SJSA1 (cell line): ENCODE measurements at places on chromosomes 2 and 18. TPM values are rescaled to one million over a fixed set of nuclear protein-coding genes. Genes with fewer than 3 reads are reported as not detected.
A peak's percentile ranks its signal among the peaks of the same experiment; 100 is the strongest.

CIB4 gene
- not detected in 2 replicates for total RNA-seq

BOD1L2 gene
- not detected in 2 replicates for total RNA-seq

CPS1 gene
- 16.0 and 24.7 TPM in 2 replicates for total RNA-seq

ADCYAP1 gene
- total RNA-seq, result not detected in 2 replicates

DNA sequence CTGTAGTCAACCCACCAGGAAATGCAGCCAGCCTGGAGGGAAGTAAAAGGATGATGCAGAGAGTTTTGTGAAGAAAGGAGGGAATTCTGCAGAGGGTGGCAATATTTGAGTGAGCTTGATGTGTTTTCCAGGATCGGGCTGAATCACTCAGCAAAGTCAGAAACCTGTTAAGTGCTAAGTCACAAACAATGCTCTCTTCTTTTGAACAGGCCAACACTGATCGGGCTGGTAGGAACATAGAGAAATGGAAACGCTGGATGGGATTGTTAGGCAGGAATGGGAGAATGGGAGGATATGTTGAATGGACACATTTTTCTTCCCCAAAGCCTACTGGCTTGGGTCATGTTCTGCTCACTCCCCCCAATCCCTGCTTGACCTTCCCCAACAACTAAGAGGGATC is 36.6 kb downstream of the KCNS3 start:
- no peak for DNase-seq

- DNase-seq, result no peak
Observed at GRCh38 chr18:41021089-41021488, 933.9 kb upstream of the PIK3C3 start.

- DNase-seq, result no peak
Observed at GRCh38 chr2:233479616-233480489, 86.7 kb downstream of the USP40 start.

DNA sequence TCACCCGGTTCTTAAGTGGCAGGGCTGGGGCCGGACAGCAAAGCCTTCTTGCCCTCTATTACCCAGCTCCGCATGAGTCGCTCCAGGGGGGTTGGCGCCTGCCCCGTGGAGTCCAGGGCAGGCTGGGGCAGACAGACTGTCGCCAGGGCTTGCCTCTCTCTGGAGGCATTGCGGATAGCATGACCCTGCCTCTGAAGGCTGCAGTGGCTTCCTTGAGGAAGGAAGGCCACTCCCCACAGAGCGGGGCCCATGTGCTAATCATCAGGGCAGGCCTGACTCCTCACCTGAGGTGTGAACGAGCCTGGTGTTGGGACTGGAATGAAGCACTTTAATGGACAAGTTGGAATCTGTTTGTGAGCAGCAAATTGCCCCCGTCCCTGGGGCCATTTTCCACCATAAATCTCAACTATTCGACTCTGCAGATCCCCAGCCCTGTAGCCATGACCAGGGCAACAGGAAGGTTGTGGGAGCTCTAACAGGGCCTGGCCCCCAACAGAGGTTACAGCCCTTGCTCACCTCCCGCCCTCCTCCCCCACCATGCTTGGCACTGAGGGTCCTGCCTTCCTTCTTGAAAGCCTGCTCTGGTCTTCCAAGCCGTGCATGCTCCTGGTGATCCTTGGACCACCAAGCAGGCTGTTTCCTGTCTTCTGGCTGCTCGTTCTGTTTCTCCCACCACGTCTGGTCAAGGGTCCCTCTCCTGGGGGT is 144.9 kb upstream of the HAAO start:
- DNase-seq, result peak; percentile 63

DNA sequence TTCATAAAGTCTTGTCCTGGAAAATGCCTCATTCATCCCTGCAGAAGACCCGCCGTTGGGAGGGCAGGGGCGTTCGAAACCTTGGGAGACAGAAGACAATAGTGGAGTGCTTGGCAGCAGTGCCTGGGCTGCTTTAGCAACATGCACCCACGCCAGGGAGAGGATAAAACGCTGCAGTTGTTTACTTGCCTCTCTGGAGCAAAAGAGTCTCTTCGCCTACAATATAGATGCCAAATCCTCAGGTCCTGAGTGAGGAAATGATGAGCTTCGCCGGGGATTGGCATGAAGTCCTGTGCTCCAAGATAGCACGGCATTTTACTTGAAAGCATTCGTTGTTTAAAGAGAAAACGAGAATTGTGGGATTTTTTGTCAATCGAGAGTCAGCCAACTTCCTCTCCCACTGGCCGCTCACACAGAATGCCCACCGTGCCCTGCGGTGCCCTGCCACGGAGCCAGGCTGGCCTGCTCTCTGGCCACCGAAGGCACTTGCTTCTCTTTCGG is 152.5 kb upstream of the POU3F3 start:
- DNase-seq, result no peak

DNA sequence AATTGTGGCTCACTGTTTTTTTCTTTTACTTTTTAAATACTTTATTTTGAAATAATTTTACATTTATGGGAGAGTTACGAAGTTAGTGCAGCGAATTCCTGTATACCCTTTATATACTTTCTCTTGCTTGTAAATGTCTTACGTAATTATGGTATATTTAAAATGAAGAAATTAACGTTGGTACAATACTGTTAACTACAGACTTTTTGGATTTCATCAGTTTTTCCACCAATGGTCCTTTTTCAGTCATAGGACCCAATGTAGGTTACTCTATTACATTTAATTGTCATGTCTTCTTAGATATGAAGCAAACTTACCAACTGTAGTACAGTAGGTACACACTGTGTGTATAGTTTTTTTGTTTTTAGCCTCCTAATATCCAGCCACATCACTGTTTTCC is 76.3 kb downstream of the BOLA3 start:
- no peak for DNase-seq

DNA sequence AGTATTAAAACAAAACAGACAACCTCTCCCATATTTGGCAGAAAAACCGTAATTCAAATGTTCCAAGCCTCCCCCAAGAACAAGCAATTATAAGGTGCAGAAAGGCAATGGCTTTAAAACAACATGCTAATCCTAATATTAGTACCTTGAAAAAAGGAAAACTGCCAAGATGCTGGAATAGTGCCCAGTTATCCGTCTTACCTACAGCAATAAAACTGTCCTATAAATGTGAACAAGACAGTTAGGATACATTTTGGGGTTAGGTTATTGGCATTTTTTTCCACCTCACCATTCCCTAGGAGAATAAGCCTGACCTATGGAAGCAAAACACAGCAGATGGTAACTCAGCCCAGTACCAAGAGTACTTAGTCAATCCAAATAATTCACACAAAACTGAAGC is 83.2 kb downstream of the TCF4 start:
- DNase-seq, result no peak

DNA sequence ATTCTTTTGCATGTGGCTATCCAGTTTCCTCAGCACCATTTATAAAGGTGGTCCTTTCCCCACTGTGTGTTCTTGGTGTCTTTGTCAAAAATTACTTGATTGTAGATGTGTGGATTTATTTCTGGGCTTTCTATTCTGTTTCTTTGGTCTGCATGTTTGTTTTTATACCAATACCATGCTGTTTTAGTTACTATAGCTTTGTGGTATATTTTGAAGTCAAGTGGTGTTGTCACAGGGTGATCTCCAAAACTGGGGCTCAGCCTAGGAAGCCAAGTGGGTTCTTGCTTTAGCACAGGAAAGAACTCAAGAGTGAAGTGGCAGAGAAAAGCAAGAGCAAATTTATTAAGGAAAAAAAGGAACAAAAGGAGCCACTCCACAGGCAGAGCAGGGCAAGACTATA is 6.0 kb upstream of the SNTG2 start:
- no peak for DNase-seq

DNA sequence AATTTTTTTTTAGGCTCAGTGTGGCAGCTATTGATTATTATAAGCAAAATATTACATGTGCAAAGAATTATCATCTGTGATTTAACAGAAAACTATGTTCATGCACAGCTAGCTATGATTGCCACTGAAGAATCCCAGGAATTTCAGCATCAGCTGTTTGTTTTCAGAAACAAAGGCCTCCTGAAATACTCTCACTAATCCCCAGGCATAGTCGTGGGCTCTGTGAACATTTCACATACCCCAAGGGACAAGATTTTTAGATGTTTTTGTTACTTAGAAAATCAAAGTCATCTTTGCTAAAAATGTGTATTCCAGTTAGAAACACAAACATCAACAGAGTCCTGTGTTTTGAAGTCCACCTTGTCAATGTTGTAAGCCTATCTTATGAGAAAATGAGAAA is 156.1 kb downstream of the MYO1B start:
- DNase-seq, result peak; percentile 70

DNA sequence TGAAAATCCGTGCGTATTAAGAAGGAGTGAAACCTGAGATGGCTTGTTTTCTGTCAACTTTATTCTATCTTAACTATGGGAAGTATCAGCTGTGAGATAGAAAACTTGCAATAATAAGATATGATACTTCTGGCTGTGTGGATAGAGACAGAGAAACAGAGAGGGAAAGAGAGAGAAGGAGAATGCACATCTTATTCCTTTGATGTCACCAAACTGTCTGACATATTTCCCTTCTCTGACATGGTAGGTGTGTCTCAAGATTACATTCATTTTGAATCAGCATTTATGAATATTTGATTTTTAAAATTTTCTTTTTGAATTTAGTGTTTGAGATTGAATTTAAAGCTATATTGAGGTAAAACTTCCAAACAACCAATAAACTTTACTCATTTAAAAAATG is 69.4 kb downstream of the CDC42EP3 start:
- DNase-seq, result no peak

DNA sequence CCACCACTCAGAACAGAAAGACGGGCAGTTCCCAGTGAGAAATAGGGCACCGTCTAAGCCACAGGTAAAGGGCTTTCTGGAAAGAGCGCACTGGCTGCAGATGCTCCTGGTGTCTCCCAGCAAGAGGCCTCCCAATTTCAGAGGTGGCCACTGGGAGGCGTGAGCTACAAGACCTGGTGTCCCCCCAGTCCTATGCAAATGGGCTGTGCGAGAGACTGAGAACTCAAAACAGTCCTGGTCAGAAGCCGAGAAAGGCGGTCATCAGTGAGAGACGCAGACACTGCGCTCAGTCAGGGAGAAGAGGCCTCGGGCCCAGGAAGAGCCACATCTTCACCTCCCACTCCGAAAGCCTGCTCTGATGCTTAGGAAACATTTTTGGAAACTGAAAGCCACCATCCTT is 179.5 kb downstream of the EIPR1 start:
- no peak for DNase-seq

DNA sequence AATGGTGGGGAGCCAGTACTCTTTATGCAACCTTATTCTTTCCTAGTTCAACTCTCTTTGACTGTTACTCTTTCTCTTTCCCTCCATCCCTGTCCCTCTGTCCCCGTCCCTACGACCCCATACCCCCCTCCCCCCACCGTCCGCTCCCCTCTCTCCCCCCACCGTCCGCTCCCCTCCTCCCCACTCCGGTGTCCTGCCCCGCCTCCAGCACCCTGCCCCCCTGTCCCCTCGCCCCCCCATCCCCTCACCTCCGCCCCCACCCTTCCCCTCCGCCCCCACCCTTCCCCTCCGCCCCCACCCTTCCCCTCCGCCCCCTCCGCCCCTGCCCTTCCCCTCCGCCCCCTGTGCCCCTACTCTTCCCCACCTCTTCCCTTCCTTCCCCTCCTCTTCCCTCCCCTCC is 128.4 kb downstream of the LPIN1 start:
- DNase-seq, result no peak

- no peak for DNase-seq
Observed at GRCh38 chr2:229244975-229245374, 26.1 kb downstream of the PID1 start.

DNA sequence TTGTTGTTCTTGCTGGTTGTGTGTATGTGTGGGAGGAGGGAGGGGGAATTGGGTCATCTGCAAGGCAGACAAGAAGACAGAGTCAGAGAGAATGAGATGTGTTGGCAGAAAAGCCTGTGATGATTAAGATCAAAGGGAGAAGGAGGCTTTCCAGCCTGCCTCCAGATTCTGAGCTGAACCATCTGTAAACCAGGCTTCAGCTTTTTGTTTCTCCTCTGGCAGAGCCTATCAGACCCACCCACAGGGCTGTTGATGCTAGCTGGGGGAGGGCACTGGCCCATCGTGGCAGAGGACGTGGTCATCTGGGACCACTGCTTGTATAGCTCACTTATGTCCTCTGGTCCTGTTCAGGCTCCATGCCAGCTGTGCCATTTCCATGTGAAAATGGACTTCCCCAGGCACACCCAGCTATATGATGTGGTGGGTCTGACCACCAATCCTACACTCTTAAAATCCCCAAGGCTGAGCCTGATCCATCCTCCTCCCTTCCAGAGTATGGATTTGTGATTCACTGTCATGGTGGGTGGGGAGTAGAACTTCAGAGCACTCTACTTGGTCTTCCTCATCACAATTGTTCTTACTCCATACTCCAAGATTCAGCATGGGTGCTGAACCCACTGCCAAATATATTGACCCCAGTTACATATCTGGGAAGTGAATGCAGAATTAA is 27.8 kb upstream of the COL6A3 start:
- DNase-seq, result no peak

GRCh38 chr18:42850174-42851083 is 265.1 kb downstream of the RIT2 start:
- no peak for DNase-seq
